Endothelial cell of umbilical vein (primary cell): ENCODE measurements at places on chromosomes 6 and 20. TPM values are rescaled to one million over a fixed set of nuclear protein-coding genes. Genes with fewer than 3 reads are reported as not detected.
A peak's percentile ranks its signal among the peaks of the same experiment; 100 is the strongest.

GRCh38 chr6:70834520-70834919 lies 122.3 kb downstream of the B3GAT2 start:
- DNase-seq: no peak

DNA sequence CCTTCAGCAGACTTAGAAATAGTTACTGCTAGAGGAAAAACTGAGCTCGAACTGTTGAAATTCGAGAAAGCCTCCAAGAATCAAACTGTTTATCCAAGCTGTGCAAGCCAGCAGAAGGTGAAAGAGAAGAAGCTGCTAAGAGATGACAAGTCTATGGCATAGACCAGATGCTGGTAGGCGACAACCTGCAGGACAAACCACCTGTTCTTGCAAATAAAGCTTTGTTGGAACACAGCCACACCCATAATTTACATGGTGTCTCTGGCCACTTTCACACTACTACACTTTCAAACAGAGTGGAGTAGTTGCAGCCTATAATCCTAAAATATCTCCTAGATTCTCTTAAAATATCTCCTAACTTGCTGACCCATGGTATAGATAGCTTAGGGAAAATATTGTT lies 33.3 kb downstream of the TNFRSF21 start:
- no peak for DNase-seq

- DNase-seq: no peak
These were observed 68.9 kb upstream of the PHACTR2 start for GRCh38 chr6:143608906-143609305.

- DNase-seq: peak; percentile 73
These were observed 144.6 kb upstream of the AGPAT4 start for GRCh38 chr6:161418463-161418945.

GRCh38 chr20:15895126-15895525 lies 678.1 kb downstream of the KIF16B start:
- DNase-seq: no peak

Gene BTN1A1
- not detected in 2 replicates for polyA plus RNA-seq
